ENCODE measurements at places on chromosomes 1 and 21.

DNA sequence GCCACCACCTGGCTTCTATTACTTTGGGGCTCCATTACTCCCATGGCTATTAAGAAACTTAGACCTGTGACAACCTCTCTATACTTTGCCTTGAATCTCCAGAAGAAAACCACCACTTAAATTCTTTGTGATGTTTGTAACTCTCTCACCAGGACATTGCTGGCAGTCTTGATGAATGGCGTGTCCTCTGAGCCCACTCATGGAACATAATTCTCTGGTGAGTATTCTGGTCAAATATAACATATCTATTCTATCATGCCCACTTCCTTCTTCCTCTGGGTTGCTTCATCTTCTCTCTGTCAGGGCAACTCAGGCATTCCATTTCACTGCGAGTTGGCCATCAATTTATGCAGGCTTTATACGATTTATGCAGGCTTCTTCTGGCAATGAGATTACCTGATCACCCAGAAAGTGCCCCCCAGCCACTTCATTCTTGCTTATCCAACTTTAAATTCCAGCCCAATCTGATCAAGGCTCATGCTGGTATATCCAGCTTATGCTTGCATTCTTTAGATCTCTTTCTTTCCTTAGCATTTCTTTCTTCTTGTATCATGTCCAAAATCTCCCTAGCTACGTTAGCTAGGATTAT is 112.0 kb upstream of the CHRM3 start:
- DNase-seq: no peak

- no peak for DNase-seq
These were observed 77.6 kb downstream of the PLXNA2 start for GRCh38 chr1:208166340-208167138.

GRCh38 chr1:232822530-232822929 is 17.3 kb downstream of the MAP10 start:
- no peak for DNase-seq

DNA sequence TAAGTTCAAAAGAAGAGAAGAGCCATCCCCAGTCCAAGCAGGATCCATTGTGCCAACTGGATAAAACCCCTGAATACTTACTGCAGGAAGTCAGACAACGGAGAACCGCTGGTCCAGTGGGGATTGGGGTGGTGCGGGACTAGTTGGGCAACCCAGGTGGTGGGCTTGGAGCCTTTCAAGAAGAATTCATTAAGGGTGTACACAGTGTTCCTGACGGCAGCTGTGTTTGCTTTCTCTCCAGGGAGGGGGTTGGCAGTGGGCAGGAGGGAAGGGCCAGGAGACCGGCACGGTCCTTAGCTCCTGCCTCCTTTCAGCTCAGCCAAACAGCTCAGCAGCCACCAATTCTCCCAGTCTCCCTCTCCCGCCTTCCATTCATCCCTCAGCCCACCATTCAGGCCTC is 7.1 kb upstream of the CDK18 start:
- DNase-seq: no peak

DNA sequence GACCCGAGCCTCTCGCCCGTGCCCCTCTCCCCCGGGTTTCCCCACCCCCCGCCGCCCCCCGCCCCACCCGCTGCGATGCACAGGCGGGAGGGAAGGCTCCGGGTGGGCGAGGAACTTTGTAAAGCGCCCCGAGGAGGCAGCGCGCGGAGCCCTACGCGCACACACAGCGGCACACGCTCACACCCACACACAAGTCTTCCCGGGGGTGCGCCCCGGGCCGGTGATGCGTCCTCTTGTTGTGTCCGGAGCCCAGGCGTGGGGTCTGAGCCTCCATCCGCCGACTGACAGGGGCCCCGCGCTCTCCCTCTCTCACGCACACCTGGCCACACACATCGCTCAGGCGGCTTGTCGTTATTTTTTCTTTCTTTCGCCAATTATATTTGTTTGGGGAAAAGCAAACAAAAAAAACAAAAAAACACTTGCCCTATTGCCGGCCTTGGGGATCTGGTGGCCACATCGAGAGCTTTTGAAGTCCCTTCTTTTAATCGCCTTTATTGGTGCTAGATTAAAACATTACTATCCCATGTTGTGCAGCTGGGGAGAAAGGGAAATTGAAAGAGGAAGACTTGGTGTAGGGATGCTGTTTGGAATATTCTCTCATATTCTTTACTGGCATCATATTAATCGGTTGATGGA is 770 bp downstream of the NTNG1 start:
- DNase-seq: peak; percentile 4

GRCh38 chr1:236868625-236869467 is 73.8 kb downstream of the MTR start:
- DNase-seq: no peak

GRCh38 chr1:180117764-180118116 is 36.9 kb upstream of the QSOX1 start:
- DNase-seq: peak; percentile 76

- DNase-seq: no peak
These were observed 15.2 kb downstream of the SCMH1 start for GRCh38 chr1:41226815-41227434.

GRCh38 chr1:221469476-221469875 is 272.4 kb downstream of the DUSP10 start:
- no peak for DNase-seq

Measured in hepatic stellate cell (primary cell).